ENCODE measurements at places on chromosomes 6 and 20.

DNA sequence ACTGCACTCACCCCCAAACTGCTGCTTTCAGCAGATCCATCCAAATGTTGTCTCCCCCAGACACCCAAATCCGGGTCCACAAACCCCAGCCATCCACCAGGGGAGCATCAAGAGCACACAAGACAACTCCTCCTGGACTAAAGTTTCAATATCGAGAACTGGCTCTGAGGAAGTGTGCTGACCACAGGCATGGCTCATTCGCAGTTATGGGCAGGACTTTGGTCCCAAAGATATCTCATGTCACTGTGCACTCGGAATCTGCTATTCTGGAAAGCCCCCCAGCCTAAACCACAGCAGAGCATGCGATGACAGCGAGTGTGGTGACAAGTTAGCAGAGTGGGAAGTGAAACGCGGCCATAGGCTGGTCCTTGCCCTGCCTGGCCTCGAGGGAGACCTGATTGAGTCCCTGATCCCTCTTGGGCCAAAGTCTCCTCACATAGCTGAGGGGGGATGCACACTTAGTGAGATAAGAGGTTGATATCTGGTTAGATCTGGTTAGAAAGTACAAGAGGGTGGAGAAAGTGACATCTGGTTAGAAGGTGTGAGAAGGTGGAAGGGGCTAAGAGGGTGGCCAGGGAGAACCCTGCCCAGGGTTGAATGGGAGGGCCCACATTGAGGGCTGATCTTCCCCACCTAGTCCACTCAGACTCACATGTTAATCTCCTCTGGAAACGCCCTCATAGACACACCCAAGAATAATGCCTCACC lies 149.7 kb downstream of the MRPL14 start:
- no peak for DNase-seq

GRCh38 chr6:68677058-68677457 lies 42.0 kb downstream of the ADGRB3 start:
- no peak for DNase-seq

GRCh38 chr6:9062596-9062995 lies 627.3 kb upstream of the SLC35B3 start:
- DNase-seq = no peak

DNA sequence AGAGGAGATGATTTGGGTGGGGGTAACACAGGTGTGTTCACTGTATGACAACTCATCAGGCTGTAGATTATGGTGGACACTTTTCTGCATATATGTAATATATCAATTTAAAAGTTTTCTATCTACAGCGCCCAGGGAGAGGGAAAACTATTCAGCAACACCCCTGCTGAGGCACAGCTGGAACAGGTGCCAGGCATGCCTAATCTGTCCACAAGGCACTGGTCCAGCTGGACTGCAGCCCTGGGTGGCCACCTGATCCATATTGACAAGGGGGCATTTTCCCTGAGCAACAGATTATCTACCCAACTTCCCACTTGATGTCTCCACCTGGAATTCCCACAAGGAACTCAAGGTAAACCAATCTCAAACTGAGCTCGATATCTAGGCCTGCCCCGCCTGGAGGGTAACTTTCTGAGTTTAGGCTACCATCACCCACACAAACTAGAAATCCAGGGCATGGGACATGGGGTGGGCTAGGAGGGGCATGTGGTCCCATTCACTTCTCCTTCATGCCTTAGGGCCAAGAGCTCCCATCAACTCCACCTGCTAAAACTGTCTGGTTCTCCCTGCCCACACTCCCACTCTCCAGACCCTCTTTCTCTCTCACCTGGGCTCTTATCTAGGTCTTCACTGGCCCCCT lies 4.6 kb downstream of the SLC22A16 start:
- no peak for DNase-seq

- DNase-seq = peak; percentile 36
Measured at GRCh38 chr20:51622004-51622874, 79.7 kb upstream of the NFATC2 start.

GRCh38 chr6:43544461-43544860 lies 27.6 kb downstream of the POLR1C start:
- no peak for DNase-seq

- DNase-seq = no peak
Measured at GRCh38 chr6:2633736-2634135, 117.0 kb downstream of the MYLK4 start.

GRCh38 chr6:89348372-89348771 lies 4.2 kb downstream of the UBE2J1 start:
- DNase-seq = peak; percentile 61

GRCh38 chr6:149716181-149716963 lies 1.5 kb downstream of the LATS1 start:
- DNase-seq = no peak

- no peak for DNase-seq
Measured at GRCh38 chr20:48003021-48003420, 217.7 kb upstream of the SULF2 start.

DNA sequence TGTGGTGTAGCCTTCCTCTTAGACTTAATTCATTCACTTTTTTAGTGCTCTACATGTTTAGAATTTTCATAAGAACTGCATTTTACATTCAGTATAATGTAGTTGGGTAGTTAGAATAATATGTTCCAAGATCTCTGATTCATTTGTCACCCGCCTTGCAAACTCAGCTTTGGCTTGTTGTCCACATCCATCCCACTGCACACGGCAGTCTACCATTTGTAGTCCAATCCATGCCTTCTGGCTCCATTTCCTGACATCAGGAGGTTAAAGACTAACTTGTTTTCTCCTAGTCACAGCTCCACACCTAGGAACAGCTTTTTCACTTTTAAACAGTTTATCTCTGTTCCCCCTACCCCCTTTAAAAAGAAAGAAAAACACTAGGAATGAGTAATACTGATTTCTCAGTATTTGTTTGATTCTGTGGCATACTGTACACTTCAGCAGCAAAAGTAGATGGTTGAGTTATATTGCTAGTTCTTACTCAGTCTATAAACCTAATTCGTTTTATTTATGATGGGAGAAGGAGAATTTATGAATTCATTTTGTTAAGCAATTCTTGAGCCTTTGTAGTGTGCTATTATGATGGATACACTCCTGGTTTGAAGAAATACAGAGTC lies 180.9 kb downstream of the ARID1B start:
- no peak for DNase-seq

GRCh38 chr6:166050559-166050958 lies 117.1 kb downstream of the TBXT start:
- no peak for DNase-seq

- no peak for DNase-seq
Measured at GRCh38 chr6:163263998-163264661, 150.4 kb upstream of the QKI start.

- peak; percentile 5 for DNase-seq
Measured at GRCh38 chr6:97361286-97361685, 78.3 kb upstream of the MMS22L start.

- DNase-seq = no peak
Measured at GRCh38 chr20:64242003-64242796, 13.3 kb upstream of the PCMTD2 start.

DNA sequence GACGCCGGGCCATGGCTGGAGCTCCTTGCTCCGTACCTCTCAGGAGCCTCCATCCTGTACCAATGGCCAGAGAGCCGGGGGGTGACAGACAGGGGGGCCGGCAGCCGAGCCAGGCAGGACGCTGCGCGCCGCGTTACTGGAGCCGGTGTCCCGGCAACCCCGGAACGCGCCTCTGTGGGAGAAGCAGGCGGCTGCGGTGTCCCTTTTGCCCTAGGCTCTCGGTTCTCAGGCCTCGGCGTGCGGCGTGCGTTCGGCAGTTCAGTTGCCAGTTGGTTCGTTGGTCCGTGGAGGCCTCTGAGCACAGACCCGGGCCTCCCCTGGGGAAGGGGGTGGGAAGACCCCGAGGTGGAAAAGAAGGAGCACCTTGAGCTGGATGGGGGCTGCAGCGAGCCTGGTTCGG lies at the start of gene SPATS1:
TSS of gene SPATS1 (plus strand) at position 162 of the 400 bp plus-strand sequence. CDS start 446 bp downstream, outside the sequence.
- DNase-seq = no peak

- no peak for DNase-seq
Measured at GRCh38 chr6:38646166-38646878, 6.6 kb upstream of the BTBD9 start.

DNA sequence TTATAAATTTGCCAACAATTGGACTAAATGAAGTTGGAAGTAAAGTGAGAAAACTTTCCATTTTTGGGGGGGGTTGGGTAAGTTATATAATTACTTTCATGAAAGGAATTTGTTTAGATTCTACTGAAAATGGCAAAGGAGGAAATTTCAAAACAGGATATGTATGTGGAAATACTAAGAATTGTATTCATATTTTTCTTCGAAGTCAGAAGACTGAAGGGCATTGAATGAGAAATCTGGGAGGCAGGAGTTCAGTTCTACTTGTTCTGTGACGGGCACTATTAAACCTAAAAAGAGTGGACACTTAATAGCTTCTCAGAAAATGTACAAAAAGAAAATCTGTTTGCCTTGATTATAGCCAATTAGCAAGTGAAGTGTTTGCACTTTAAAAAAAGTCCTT lies 114.7 kb downstream of the PRIM2 start:
- DNase-seq = peak; percentile 87

DNA sequence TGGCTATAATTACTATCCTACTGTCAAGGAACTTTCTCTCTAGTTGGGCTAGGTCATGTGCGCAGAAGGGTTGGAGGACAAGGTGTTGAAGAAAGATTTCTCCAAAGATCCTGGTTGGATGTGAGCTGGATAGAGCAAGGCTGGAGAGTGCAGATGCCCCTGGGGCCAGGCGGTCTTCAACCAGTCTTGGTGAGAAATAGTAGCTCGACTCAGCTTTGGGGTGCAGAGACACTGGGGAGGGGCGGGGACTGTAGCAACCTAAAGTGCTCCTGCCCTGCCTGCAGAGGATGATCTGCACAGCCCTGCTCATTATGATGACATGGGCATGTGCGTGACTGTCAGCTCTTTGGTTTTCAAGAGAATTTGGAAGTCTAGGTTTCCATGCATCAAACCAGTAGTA lies 35.9 kb downstream of the PHACTR3 start:
- DNase-seq = no peak

- DNase-seq = peak; percentile 72
Measured at GRCh38 chr6:144346719-144347447, 61.7 kb downstream of the UTRN start.

GRCh38 chr20:9877932-9878495 lies 39.1 kb upstream of the PAK5 start:
- DNase-seq = no peak

GRCh38 chr6:22367346-22367745 lies 70.5 kb upstream of the PRL start:
- no peak for DNase-seq

- DNase-seq = peak; percentile 14
Measured at GRCh38 chr6:107080036-107080435, 35.3 kb downstream of the BEND3 start.

DNA sequence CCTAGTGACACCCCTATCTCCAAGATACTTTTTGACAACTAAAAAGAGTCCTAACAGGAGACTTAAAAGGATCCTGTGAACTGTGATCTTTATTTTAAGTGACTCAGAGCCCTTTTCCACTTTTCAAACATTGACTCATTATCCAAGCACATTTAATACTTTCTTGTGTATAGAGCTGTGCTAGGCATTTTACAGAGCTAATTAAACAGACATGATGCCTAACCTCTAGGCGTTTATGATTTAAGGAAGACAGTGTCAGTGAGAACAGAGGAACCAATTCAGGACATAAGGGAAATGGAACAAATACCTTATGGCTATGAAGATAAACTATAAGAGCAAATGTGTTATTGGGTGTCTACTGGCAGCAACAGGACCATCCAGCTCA lies 282.6 kb downstream of the TPBG start:
- no peak for DNase-seq

DNA sequence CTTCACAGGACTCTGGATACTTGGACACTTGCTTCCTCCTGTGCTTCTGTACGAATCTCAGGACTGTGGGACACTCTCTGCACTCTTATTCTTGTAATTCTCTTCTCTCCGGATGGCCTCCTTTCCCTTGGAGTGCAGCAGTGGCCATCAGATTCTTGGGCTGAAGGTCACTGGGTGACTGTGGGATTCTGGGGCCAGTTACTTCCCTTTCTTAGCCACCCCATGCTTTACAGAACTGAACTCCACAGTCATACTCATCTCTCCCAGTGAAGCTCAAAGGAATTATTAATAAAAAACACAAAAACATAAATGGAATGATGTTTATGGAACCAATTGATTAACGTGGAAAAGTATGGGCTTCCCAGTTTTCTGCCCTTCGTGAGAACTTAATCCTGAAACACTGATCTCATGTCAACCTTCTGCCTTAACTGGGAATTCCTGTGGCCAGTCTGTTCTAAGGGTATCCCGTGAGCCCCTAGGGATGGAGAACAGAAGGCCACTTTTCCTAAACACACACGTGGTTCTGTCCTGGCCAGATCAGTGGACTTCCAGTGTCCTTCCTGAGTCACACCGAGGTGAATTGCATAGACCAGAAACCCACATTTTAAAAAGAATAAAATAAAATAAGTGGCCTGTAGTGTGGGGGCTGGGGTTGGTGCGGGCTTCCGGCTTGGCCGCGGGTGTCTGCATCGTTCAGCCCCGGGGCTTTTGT lies 23.6 kb upstream of the HLA-E start:
- no peak for DNase-seq

- no peak for DNase-seq
Measured at GRCh38 chr6:5547556-5547955, 286.2 kb downstream of the FARS2 start.

- DNase-seq = no peak
Measured at GRCh38 chr6:35448191-35448590, 3.9 kb upstream of the FANCE start.

- no peak for DNase-seq
Measured at GRCh38 chr6:142296975-142297604, 4.7 kb upstream of the ADGRG6 start.

DNA sequence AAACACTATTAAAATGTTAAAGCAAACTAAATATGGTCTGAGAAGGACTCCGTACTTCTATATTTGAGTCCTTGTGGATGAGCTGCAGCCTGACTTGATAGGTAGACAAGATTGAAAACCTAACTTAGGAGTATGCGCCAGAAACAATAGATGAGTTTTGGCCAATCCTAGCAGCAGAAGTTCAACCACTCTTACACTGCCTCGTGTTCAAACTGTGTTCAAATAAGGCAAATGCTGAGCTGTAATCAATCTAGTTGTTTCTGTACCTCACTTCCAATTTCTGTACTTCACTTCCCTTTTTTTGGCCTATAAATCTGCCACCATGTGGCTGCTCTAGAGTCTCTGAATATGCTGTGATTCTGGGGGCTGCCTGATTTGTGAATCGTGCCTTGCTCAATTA lies 13.2 kb upstream of the SERINC1 start:
- no peak for DNase-seq

DNA sequence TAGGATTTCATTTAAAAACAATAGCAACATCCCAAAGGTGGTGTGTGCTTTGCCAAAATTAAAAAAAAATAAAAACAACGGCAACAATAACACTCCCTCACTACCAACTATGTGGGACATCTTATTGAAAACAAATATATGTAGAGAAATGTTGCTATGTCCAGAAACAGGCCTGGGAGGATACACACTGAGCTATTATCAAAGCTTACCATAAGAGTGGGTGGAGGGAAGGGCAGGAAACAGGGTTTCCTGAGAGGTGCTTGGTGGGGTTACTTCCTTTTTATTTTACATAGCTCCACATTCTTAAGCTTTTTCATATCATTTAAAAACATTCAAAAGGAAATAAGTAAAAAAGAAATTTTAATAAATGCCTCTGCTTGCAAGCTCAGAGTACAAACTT lies 150.0 kb upstream of the RIPOR2 start:
- no peak for DNase-seq
